ENCODE measurements at places on chromosomes 11 and 22.

- DNase-seq = no peak
Measured at GRCh38 chr11:36375353-36376008, 79.4 kb downstream of the PRR5L start.

DNA sequence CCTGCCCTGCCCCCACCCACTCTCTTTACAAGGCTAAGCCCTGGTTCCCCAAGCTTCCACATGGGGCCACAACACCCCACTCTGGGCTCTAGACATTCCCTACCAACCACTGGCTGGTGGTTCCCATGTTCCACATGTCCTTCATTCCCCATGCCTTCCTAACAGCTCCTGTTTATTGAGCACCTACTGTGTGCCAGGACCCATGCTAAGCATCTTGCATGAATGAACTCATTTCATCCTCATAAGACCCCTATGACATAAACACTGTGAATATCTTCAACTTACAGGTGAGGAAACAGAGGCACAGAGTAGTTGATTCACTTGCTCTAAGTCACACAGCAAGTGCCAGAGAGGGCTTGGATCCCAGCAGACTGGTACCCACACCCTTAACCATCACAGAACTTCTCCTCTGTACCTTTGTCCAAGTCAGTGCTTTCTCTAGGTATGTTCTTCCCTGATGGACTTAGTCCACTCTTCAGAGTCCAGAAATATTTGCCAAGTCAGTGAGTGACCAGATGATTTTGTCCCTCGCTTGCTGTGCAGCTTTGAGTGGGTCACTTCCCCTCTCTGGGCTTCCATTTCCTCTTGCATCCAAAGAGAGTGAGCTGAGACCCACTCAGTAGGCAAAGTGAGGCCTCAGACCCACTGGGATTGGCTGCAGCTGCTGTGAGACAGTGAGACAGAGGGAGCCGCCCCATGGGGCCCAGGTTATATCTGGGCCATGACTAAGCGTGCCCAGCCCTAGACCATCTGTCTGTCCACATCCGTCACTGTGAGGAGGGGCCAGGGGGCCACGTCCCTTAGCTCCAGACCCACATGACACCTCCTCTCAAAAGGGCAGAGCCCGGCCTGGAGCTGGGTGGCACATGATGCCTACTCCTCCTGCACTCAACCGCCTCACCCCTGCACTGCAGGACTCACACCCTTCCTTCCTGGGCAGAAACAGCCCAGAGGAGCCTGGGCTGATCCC, 132.4 kb downstream of the MN1 start:
- DNase-seq = peak; percentile 56

- no peak for DNase-seq
Measured at GRCh38 chr11:103344886-103345285, 235.7 kb downstream of the DYNC2H1 start.

GRCh38 chr22:24140357-24140756, 40.9 kb upstream of the SUSD2 start:
- DNase-seq = no peak

GRCh38 chr22:44526779-44527126, 28.7 kb upstream of the RTL6 start:
- DNase-seq = no peak

GRCh38 chr11:1226226-1226985, 3.5 kb downstream of the MUC5B start:
- DNase-seq = no peak

DNA sequence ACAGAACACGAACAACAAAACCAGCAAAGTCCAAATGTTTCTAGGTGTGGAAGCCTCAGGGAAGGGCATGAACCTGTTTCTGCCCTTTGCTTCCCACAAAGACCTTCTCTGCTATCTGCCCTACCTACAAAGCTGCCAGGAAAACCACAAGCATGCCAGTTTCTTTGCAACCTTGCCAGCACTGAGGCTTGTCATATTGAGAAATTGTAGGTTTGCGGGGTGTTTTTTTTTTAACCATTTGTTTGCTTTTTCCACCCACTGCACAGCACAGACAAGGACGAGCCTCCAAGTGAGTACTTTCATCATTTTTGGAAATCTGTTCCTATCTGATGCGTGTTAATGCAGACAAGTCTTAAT, 12.8 kb downstream of the PARVG start:
- DNase-seq = no peak

DNA sequence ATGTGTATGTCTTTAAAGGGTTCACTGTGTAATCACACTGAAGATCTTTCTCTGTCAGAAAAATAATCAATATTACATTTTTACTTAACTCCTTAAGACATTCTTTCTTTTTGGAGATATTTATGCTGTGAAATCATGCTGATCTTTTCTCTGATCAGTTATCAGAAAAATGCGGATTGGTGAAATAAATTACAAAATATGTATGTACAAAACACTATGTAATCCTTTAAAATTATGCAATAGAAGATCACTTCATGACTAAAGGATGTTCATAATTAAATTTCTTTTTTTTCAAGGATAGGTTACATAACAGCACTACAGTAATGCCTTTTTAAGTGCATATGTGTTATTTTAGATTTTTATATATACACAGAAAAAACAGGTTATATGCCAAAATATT, 24.7 kb downstream of the BTBD10 start:
- no peak for DNase-seq

DNA sequence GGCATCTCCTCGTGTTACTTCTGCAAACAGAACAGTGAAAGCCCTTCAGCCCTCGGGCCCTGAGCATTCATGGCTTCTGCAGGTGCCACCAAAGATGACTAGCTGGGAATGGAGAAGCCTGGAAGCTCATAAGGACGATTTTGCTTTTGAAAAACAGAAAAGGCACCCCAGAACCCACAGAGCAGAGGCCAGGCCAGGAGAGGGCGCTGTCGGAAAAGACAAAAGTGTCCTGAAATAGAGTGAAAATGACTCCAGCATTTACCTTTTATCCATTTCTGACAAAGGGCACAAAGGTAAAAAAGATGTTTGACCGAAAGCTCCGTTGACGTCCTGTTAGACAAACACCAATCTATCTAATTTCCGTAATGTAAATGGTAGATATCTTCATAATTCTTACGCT, 37.6 kb downstream of the ZNF195 start:
- no peak for DNase-seq

GRCh38 chr22:50671641-50672040, 982 bp upstream of the SHANK3 start:
- no peak for DNase-seq

GRCh38 chr22:22431271-22432220, 77.0 kb downstream of the ZNF280B start:
- no peak for DNase-seq

GRCh38 chr11:117749541-117749910, 47.5 kb downstream of the DSCAML1 start:
- DNase-seq = no peak

DNA sequence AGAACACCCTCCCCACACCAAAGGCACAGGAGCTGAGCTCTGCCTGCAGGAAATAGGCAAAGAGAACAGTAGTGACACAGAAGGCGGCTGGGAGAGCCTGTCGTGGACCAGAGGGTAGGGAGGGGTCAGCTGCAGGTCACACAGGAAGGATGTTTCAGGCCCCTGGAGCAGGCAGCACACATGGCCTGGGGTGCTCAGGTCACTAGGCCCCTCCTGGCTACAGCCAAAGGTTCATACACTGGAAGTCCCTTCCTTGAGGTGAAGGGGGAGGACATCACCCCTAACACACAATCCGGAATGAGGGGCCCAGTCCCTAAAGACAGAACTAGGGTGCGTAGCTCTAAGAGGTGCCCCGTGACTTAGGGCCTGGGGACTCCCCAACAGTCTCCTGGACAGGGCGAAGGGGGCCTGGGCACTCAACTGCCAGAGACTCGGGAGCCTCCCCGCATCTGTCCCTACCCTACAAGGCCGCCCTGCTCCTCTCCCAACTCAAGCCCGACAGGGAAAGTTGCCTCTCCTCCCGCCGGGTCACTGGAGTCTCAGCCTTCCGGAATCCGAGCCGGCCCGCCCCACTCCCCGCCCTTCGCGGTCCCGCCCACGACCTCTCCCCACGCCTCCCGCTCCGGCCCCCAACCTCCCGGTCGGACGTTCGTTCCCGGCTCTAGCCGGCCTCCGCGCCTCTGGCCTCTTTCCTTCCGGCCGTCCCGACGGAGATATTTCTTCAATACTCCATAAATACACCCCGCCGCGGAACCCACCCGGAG, at the start of gene CYB5R2:
TSS of gene CYB5R2 (minus strand) at position 541 of the 764 bp plus-strand sequence. CDS start 675 bp downstream, outside the sequence.
- no peak for DNase-seq

DNA sequence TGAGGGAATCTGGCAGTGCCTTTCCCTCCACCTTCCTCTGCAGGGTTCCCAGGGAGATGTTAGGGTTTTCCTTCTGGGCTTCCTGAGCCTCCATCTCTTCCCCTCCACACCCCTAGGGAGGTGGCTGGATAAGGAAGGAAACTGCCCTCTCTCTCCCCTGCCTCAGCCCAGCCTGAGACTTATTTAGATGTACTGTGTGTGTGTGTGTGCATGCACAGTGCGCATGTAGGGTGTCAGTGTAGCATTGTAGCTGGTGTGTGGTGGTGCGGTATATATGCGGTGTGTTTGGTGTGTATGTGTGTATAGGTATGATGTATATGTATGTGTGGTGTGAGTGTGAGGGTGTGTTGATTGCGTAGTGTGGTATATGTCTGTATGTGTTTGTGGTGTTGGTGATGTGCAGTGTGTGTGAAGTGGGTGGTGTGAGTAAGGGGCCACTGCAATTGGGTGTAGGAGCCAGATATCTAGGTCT, 1.5 kb downstream of the FXYD6 start:
- no peak for DNase-seq

- DNase-seq = no peak
Measured at GRCh38 chr11:103929170-103929903, 107.1 kb upstream of the DDI1 start.

DNA sequence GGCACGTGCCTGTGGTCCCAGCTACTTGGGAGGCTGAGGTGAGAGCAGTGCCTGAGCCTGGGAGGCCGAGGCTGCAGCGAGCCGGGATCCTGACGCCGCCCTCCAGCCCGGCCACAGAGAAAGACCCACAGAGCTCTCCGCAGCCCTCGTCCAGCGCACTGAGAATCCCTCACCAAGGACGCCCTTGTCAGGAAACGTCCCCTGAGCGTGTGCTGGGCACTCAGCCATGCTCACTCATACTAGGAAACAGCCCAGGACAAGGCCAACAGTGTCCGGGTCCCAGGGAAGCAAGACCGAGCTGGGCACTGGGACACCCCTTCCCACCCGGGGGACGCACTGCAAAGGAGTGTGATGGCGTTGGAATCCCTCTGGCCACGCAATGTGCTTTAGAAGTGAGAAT, 14.5 kb downstream of the DEAF1 start:
- DNase-seq = no peak

DNA sequence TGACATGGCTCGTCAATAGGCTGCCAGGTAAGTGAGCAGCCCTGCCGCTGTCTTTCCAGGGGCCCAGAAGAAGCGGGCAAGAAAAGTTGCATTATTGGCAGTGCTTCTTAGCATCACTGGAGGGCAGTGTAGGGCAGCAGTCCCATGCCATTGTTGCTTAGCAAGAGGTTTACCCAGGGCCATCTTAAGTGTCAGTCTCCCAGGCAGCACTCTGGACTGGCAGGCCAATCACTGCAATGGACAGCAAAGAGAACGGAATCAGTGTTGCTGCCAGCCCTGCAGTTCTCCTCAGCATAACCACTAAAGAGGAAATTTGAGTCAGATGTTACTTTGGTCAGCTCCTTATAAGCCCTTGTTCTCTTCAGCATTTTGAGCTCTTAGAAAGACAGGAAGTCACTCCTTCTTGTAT, 13.4 kb upstream of the GRK2 start:
- DNase-seq = no peak

GRCh38 chr11:32935462-32936029, 42.9 kb downstream of the QSER1 start:
- no peak for DNase-seq

GRCh38 chr11:17923217-17923616, 89.6 kb downstream of the SERGEF start:
- DNase-seq = no peak

DNA sequence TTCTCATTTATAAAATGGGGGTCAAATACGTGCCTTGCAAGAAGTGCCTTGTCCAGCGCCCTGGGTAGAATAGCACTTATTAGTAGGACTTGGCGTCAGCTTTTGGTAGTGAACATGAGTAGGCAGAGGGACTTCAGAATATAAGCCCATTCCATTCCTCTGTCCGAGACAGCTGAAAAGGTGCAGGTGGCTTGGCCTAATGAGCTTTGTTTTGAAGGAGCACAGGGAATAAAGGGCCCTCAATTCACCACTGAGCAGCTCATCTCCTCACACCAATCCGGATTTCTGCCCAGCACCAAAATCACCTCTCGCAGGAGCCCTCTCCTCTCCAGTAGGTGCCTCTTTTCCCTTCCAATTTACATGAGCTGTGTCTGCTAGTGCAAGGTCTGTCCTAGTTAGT, 91.2 kb downstream of the DSCAML1 start:
- no peak for DNase-seq

DNA sequence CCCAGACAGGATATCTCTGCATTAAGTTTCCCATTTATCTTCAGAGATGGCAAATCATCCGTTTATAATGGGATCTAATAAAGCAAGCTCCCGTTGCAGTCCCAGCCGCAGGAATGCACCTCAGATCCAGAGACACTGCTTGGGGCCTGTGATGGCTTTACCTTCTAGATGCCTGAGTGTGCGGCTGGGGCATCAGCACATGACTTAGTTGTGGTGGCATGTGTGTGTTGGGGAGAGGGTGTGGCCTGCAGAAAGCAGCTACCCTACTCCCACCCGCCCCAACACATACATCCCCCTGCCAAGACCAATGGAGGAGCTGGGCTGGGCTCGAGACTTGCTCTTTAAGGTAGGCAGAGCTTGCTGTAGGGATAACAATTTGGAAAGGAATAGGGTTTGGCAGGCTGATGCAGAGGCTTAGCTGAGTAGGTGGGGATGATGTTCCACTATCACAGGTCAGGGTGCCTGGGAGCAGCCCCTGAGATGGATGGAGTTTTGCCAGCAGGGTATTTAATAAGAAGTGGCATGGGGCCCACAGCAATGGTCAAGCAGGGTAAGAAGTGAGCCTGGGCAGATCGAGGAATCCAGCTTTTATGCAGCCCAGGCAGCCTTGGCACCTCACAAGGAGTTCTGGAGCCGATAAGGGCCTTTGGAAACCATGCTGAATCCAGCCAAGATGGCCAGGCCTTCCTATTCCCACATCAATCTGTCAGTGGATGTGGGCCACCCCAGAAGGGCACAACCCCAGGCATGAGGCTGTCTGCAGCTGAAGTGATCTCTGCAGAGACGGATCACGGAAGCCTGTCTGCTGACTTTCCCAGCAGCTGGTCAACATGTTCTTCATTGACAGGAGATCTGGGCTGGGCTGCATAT, 601.3 kb downstream of the BUD13 start:
- no peak for DNase-seq

- DNase-seq = no peak
Measured at GRCh38 chr11:112366777-112367176, 106.1 kb upstream of the PLET1 start.

DNA sequence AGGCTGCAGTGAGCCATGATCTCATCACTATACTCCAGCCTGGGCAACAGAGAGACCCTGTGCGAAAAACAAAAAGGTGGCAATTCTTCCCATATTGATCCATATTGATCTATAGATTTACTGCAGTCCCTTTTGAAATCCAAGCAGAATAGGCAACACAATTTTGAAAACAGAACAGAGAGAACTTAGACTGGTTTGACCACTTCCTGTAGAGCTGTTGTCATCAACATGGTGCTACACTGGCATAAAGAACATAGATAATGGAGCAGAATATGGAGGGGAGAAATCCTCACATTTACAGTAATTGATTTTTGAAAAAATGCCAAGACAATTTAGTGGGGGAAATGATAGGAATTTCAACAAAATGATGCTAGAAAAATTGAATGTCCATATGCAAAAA, 34.1 kb downstream of the GRK3 start:
- DNase-seq = no peak

- peak; percentile 18 for DNase-seq
Measured at GRCh38 chr11:7490054-7490453, 4.7 kb downstream of the OLFML1 start.
